EH (cell line): ENCODE measurements at places on chromosomes 11 and 22.

GRCh38 chr11:44957776-44958564 lies 7.3 kb upstream of the TP53I11 start:
- DNase-seq = no peak

DNA sequence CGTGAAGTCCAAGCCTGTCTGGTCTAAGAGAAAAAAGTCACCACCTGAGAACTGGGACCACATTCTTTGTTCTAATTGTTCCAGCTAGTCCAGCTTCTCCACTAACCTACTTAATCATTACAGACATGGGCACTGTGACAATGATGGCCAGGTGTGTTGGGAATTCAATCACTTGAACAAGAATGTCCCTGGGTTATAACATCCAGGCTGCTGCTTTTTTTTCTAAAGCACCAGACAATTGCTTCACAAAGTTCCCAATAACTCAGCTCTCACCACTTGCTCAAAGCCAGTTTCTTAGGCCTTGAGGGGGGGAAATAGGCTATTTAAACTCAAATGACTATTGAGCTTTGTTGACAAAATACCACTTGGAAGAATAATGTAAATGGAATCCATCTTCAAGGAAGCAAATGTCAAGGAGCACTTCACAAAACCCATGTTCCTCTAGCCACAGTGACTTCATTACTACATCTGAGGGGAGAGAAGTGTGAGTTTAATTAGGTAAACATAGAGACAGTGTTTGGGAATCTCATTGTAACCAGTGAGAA lies 80.3 kb downstream of the ME3 start:
- peak; percentile 86 for DNase-seq

DNA sequence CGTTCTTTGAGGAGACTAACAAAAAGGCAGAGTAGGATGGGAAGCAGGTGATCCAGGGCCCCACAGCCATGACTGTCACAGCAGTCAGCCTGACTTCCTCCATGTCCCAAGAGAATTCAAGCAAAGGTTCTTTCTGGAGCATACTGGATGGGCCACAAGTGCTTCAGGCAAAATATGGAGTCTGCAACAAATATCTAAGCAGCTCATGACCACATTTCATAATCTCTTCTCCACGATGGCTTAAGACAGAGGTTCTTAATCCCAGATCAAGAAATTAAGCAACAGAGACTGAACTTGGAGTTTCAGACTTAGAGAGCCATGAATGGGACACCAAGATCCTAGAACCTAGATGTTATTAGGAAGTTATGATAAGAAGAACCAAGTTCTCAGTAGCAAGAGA lies 31.6 kb downstream of the GUCY1A2 start:
- DNase-seq = no peak

DNA sequence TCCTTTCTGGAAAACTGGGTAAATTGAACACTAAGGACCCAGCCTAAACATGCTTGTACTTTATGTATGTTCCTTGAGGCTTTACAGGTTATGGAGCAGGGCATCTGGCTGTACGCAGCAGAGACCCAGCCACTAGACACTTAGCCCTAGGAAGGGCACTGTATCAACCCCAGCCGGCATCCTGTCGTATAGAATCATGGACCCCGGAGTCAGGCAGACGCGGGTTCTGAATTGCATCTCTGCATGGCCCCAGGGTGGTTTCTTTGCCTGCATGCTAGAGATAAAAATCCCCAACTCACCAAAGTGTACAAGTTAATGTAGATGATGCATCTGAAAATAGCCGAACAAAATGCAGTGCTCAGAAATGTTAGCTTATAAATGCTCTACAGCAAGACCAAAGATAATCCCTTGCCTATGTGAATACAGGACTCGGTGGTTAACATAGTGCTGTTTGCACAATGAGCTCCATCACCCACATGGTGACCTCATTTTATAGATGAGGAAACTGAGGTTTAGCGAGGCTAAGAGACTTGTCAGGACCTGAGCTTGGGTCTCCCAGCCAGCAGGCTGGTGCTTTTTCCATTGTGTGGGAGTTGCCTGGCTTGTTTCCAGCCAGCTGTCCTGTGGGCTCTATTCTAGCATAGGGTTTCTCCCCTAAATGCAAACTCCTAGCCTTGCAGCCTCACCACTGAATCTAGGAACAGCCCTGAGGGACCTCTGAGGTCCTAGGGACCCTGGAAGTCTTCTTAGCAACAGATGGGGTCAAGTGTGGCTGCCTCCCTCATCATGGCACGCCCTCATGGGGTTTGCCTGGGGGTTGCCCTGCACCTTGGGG lies 7.3 kb downstream of the CD6 start:
- no peak for DNase-seq

GRCh38 chr11:65588199-65589054 lies 7.2 kb downstream of the KCNK7 start:
- peak; percentile 59 for DNase-seq
